ENCODE measurements at places on chromosomes 1 and 21.

- DNase-seq, result peak; percentile 33
These were observed 9.0 kb downstream of the PRDX1 start for GRCh38 chr1:45512641-45513054.

DNA sequence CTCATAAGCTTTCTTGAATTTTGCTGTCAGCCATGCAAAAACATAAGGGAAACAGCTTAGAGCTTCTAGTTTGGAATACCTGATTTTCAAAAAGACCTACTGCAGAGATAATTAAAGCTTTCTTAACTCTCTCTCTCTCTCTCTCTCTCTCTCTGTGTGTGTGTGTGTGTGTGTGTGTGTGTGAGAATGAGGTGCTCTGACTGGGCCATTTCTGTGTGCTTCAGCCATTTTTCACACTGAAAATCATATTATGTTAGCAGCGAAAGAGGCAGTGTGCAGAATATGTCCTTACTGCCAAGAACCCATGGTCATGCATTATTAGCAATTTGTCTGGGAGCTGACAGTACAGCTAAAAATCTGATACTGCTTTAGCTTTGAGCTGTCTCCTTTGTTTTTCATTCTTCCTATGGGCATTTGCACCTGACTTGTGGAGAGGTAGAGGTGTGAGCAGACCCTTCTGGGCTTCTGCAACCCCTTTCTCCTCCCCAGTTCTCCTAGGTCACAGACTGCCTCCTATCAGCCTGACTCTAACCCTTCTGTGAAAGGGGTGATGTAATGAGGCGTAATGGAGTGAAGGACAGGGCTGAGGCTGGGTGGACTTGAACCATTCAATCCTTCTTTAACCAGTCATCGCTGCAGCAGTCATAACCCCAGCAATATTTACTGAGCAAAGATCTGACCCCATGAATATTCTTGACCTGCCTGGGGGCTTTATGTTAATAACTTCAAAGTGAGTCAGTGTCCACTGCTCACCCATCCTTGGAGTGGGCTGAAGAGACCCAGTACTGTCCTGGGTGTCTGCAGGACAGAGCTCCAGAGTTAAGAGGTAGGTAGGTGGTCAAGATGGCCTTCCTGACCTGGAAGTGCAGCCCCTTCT is 61.2 kb downstream of the SYT6 start:
- DNase-seq, result no peak

DNA sequence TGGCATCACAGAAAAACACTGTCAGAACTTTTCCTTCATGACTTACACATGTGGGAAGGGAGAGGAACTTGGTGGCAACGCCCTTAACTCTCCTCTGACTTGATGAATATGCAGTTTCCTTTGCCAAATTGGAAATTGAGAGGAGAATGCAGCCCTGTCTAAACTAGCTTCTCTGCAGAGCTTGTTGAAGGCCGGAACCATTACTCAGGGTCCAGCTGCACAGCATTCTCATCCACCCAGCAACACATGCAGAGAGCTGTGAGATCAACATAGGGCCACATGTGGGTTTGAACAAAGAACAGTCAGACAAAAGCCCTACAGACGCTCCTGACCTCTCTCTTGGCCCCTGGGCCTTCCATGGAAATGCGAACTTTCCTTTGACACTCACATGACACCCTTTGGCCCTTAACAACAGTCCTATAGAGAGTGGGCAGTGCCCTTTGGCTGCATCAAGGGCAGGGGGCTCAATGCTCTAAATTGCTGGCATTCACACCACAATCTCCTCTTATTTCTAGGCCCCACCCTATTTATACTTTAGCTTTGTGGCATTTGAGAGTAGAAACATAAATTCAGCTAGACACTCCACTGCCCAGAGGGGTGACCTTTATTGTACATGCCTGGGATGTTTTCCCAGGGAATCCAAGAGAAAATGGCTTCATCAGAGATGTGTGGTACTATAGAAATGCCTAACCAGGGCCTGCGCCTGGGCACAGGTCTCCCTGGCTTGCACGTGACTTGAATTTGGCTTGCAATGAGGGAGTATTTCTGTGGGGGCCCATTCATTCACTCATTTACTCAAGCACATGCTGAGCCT is 64.4 kb downstream of the CDC7 start:
- no peak for DNase-seq

DNA sequence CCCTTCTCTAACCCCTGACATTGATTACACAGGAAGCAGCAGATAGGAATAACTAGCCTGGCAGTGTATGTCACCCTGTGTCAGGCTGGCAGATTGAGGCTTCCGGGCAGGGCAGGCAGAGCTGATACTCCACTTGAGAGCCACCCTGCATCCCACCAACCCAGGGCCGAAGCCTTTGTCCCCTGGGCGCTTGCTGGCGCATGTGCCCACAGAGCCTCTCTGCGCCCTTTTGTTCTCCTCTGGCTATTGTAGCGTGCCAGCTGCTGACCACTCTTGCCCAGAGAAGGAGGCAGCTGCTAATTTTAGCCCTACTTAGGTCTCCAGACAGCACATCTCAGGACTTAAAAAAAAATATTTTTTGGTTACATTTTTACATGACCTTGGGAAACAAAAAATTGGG is 304.9 kb downstream of the HHAT start:
- no peak for DNase-seq

- DNase-seq, result no peak
These were observed 115.8 kb downstream of the DSCAM start for GRCh38 chr21:40731206-40731605.

- no peak for DNase-seq
These were observed 152.4 kb downstream of the RWDD3 start for GRCh38 chr1:95386371-95386770.

DNA sequence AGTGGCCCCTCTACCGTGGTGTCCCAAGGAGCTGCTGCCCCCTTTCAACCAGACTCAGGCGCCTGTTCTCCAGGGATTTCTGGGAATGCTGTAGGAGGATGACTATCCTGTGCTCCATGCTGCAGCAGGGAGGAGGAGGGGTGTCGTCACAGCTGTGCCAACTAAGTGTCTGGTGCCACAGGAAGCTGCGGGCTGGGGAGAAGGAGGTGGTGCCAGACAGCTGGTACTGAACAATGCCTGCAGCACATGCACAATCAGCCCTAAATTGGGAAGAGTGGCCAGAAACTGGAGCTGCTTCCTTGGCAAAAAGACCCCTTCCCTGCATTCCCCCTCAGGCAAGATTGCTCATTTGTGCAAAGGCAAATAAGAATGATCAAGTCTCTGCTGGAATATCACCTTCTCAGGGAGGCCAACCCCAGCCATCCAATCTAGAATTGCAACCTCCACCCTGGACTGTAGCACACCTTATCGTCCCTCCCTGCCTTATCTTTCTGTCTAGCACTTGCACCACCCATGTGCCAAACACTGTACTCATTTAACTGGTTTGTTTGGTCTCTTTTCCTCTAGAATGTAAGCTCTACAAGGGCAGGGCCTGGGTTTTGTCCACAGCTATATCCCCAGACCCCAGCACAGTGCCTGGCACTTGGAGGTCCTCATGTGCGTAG is 33.3 kb downstream of the LAMB3 start:
- DNase-seq, result no peak

DNA sequence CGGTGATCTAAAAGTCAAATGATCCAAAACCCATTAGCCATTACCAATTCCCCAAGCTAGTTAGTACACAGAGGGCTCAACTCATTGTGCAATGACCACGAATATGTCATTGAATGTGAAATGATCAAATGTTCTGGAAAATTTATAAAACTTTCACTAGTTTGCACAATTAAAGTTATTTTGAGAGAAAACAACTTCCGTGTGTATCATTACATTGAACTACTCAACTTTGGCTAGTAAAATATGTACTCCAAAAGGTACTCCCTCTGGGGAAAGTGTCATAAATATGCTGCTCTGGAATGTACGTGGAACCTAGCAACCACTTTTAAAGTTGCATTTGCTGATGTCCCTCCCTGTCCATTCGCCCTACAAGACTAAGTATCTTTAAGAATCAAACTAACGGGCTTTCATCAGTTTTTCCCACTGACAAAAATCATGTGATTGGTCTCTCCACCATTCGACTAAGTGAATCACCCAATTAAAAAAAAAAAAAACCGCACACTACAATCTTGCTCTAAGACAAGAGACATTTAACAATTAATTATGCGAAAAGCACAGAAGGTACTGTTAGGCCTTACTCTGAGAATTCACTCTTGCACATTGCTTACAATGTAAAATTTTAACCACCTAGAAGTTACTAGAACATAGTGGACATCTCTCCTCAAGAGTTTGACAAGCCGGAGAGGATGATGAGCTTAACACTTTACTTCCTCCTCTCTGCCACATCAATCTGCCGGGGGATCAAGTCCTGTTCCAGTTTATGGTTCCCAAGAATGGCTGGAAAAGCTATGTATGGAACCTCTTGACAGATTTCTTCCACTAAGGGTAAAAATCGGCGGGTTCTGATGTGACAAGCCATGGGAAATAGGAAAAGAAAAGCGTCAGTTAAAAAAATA is 1.2 kb downstream of the ACBD3 start:
- DNase-seq, result no peak

GRCh38 chr1:17183388-17184160 is 21.4 kb upstream of the PADI1 start:
- DNase-seq, result no peak

GRCh38 chr1:162633081-162633762 is 958 bp downstream of the DDR2 start:
- no peak for DNase-seq

DNA sequence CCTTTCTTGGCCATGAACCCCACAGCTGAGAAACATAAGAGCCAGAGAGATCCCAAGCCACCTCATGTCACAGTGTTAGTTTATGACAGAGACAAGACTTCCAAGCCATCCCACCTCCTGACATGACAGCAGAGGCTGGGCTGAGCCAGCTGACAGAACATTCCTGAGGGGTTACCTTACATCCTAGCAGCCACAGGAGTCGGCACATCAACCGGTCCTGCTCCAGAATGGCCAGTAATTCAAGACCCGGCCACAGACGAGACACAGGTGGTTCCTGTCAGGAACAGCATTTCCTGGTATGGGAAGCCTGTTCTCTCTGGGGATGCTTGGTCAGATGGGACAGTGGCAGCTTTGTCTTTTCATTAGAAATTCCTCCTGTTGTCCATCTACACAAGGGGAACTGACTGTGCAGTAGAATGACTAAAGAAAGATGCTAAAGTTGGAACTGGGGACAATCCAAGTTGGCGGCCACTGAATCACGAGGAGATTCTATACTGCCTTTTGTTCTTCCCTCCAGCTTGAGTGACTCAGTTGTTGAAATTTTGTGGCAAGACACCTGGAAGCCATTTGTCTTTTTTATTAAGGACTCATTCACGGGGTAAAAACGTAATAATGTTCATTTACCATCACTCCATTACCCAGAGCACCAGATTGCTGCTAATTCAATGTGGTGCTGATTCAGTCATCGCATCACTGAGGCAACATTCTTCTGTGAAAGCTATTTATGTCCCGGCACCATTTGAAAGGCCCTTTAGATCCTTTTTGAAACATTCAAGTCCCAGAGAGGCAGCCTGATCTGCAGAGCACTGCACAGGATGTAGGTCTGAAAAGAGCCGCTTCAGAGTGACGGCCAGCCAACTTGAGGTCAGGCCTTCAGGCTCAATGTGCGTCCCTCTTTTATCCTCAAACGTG is 37.2 kb upstream of the NPL start:
- DNase-seq, result no peak

GRCh38 chr1:162691999-162692575 is 59.8 kb downstream of the DDR2 start:
- no peak for DNase-seq

DNA sequence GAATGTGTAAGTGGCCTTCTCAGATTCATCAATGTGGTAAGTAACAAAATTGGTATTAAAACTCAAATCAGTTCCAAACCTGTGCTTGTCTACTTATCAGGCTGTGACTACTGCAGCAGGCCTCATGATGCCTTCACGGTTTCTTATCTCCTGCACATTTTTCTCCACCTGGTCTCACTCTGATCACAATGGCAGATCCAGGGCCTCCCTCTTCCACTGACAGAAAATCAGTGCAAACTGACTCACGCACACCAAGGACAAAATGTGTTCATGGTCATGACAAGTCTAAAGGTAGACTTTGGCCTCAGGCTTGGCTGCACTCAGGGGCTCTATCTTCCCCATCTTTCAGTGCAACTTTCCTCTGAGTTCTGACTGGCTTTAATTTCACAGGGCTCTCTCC is 56.7 kb upstream of the ATP1A1 start:
- DNase-seq, result no peak

DNA sequence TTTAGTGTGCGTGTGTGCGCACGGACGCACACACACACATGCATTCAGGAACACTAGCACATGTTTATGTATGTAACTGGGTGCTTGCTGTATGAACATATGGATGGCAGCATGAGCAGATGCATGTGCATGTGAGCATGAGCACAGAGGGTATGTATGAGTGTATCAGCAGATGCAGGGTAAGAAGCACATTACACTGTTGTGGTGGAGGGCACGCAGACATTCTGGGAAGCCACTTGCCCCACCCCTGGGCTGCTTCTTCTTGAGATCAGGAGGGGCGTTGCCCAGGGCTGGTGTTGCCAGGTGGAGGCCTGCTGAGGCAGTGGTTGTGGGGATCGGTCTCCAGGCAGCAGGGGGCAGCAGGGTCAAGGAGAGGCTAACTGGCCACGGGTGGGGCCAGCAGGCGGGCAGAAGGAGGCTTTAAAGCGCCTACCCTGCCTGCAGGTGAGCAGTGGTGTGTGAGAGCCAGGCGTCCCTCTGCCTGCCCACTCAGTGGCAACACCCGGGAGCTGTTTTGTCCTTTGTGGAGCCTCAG is 3.9 kb upstream of the P3R3URF start:
- DNase-seq, result no peak

DNA sequence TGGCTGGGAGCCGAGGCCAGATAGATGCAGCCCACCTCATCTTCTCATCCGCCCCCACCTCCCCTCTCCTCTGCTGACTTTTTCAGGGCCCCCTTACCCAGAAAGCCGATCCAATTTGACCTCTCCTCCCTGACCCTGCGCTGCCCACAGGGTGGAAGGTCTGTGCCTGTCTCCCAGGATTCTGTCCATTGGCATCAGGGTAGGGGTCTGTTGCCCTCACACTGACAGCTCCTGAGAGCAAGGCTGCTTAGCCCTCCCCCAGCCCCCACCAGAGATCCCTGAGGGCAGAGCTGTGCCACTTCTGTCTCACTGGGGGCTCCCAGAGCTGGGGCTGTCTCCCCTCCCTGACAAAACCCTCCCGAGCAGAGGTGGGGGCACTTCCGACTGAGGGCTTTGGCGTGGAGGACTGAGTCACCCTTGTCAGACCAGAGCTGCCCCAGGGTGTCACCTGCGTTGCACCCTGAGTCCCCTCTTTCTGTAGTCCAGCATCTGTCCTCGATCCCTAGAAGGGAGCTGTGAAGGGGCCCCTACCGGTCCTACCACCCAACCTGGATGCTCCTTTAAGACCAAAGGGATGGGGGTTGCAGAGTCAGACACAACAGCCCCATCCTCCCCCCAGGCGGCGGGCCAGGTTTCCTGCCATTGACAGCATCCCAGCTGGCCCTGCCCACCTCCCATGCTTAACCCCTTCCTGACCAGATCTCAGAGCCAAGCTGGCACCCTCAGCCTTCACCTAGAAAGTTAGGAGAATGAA is 2.4 kb upstream of the FAM110D start:
- DNase-seq, result no peak

DNA sequence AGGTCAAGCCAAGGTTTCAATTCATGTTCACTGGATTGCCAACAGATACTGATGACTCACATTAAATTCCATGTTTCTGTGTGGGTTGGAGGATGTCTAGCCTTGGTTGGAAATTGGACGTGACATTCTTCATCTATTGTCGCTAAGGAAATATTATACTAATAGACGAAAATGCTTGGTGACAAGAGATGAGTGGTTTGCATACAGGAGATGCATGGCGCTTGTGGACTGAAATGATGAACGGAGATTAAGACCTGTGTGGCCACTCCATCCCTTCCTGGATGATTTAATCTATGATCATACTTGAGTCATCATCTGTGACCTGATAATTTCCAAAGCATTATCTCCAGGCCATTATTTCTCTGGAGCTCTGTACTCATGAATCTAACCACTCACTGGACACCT is 97.0 kb upstream of the CD34 start:
- DNase-seq, result no peak

All from activated CD4-positive, CD25-positive, alpha-beta regulatory T cell treated with anti-CD3 and anti-CD28 coated beads, Interleukin-2, amount 50 U/mL, for 16 hours (primary cell).